ENCODE measurements at places on chromosomes 13 and 19. TPM values are rescaled to one million over a fixed set of nuclear protein-coding genes. Genes with fewer than 3 reads are reported as not detected.

GRCh38 chr19:28324275-28325060 lies 888.5 kb downstream of the UQCRFS1 start:
- H3K4me3 ChIP-seq: no peak overlapping the region
- H3K27ac ChIP-seq: no peak overlapping the region
- H3K4me1 ChIP-seq: no peaks in the 10 kb centered on the region

The ZNF793 gene
- 4.5 TPM for total RNA-seq

The C1QTNF9B gene
- not detected for total RNA-seq

GRCh38 chr13:53137779-53138178 lies 109.2 kb downstream of the OLFM4 start:
- H3K4me3 ChIP-seq: no peak overlapping the region
- no peak overlapping the region for H3K27ac ChIP-seq
- H3K36me3 ChIP-seq: no peaks in the 10 kb centered on the region
- H3K27me3 ChIP-seq: no peaks in the 10 kb centered on the region
- H3K4me1 ChIP-seq: no peaks in the 10 kb centered on the region

GRCh38 chr13:105936816-105937215 lies 598.6 kb downstream of the EFNB2 start:
- H3K27me3 ChIP-seq: peaks cover 6% of the 10 kb centered on the region
- H3K36me3 ChIP-seq: no peaks in the 10 kb centered on the region
- no peaks in the 10 kb centered on the region for H3K4me1 ChIP-seq
- H3K4me3 ChIP-seq: no peak overlapping the region
- no peak for DNase-seq
- no peak overlapping the region for H3K27ac ChIP-seq

The TIMM13 gene
- total RNA-seq: 51.4 TPM

The GJB6 gene
- total RNA-seq: 4.0 TPM

The OSCAR gene
- 2.3 TPM for total RNA-seq

All from activated T-cell treated with anti-CD3 and anti-CD28 coated beads, Interleukin-2, amount 50 U/mL, for 72 hours (primary cell).